ENCODE measurements at places on chromosomes 2 and 18.

DNA sequence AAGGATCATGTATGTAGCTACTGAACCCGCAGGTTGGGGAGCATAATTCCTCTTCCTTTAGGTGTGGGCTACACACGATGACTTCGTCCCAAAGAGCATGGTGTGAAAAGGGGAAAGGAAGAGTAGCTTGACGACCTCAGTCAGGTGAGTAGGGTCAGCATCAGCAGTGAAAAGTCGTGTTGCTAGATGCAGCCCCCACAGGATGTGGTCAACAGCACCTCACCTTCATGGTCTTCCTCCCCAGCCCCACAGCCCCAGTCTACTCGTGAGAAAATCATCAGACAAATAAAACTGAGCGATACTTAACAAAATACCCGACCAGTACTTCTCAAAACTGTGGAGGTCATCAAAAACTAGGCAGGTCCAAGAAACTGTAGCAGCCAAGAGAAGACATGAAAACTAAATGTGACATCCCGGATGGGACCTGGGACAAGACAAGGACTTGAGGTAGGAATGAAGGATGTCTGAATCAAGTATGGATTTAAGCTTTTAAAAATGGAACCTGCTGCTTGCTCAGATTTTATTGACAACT, 77.5 kb upstream of the NFATC1 start:
- DNase-seq, result peak; percentile 9

- no peak for DNase-seq
Measured at GRCh38 chr2:231745303-231746038, 35.6 kb downstream of the PDE6D start.

GRCh38 chr2:18896125-18896764, 306.9 kb upstream of the NT5C1B start:
- DNase-seq, result no peak

GRCh38 chr2:224438726-224439125, 36.8 kb upstream of the FAM124B start:
- no peak for DNase-seq

GRCh38 chr2:239155806-239156480, 244.9 kb downstream of the HDAC4 start:
- no peak for DNase-seq

GRCh38 chr2:239260546-239261327, 140.1 kb downstream of the HDAC4 start:
- DNase-seq, result no peak

GRCh38 chr2:240369801-240370585, 65.5 kb upstream of the GPC1 start:
- no peak for DNase-seq

DNA sequence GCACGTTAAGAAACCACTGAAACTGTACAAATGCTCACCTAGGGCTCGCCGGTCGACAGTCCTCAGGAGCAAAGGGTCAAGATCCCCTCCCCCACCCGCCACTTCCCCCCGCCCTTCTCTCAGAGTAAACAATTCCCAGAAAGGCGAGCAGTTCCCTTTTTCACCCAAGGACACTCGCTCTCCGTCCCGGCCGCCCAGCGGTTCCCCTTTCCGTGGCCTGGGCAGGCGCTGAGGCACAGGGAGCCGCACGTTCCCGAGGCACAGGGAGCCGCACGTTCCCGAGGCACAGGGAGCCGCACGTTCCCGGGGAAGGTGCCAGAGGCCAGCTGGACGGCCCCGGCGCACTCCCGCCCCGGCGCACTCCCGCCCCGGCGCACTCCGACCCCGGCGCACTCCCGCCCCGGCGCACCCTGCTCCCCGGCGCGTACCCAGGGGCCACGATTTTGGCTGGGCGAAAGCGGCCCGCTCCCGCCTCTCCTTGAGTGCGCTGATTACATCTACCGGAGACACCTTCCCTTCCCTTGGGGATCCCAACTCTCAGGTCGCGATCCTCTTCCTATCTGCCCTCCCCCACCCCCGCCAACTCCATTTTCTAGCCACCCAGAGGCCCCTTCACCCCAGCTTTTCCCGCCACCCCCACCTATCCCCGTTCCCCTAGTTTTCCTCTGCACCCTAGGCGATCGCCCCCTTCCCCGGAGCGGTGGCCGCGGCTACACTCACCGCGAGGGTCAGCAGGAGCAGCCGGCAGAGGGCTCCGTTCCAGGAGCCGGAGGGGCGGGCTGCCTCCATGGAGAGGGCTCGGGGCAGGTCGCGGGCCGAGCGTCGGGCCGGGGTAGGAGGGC, 817 bp downstream of the DSC2 start:
- DNase-seq, result no peak

DNA sequence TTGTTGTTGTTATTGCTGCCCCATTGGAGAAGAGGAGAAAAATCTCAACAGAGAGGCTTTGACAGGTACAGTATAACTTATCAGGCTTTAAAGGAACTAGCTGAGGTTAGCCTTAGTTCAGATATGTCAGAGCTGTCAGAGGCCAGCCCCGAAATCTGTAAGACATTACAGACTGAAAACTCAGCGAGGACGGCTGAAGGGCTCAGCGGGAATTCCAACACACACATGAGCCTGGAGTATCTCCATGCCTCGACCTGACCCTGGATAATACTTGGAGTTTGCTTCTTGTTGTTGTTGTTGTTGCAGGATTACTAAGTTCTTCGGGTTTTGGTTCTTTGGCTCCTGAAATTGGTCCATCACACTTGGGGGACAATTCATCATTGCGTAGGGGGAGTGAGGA, 166.9 kb downstream of the MIB1 start:
- no peak for DNase-seq

DNA sequence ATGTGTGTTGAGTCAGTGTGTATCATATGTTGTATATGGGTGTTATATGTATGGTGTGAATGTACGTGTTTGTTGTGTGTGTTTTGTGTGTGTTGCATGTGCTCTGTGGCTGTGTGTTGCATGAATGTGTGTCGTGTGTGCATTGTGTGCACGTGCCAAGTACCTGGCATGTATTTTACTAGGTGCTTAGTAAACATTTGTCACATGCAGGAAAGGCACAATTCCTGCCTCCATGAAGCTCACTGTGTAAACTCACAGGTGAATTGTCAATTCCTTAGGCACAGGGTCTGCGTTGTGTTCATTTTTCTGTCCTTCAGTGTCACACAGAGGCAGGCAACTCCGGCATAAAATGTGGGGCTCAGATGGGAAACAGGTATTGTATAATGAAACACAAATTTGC, 22.3 kb upstream of the IL1R1 start:
- DNase-seq, result no peak

DNA sequence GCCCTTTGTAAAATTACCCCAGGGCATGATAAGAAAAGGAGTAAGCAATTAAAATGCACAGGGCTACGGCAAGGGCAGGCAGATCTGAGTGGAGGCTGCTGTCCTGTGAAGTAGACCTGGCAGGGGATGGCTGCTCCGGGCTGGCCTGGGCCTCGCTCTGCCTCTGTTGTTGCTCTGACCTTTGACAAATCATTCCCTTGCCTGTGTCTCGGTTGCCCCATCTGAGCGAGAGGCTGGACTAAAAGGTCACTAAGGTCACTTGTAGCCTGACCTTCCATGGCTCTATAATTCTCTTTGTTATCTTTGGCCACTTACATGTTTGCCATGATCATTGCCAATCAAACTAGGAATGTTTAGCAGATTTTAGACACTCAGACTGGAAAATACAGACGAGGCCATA, 118.1 kb downstream of the KLHL29 start:
- no peak for DNase-seq

- DNase-seq, result no peak
Measured at GRCh38 chr2:120819720-120820210, 84.1 kb downstream of the GLI2 start.

DNA sequence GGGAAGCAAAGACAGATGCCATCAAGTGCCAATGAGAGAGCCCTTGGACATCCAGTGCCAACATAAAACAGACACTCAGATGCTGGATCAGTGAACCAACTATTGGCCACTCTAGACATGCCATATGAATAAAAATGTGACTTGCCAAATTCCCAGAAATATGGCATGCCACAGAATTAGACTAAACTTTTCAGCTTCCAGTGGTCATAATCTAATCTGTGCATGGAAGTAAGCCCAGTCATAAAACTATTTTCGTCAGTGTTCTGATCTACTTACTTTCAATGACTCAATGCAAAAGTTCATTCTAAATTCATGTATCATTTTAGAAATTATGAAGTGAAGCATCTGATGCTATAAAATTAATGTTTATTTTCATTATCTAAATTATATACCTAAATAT, 1506.2 kb upstream of the NXPH2 start:
- DNase-seq, result no peak

GRCh38 chr18:77081390-77081778, 51.2 kb downstream of the MBP start:
- DNase-seq, result no peak

DNA sequence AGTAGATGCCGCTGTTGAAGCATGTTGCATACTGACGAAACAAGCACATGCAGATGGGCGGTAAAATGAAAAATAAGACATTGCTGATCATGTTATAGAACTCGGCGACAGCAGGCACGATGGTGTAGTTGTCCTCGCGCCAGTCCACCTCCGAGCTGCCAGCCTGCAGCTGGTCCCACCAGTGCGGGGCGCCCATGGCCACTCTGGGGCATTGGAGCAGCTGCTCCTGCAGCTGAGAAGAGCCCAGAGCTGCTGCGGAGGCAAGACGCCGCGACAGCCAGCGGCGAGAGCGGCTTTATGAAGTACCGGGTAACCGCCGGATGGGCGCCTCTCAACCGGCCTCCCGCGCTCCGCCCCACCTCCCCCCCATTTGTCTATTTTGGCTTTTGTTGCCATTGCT, 32.6 kb upstream of the ADAM23 start:
- DNase-seq, result no peak

DNA sequence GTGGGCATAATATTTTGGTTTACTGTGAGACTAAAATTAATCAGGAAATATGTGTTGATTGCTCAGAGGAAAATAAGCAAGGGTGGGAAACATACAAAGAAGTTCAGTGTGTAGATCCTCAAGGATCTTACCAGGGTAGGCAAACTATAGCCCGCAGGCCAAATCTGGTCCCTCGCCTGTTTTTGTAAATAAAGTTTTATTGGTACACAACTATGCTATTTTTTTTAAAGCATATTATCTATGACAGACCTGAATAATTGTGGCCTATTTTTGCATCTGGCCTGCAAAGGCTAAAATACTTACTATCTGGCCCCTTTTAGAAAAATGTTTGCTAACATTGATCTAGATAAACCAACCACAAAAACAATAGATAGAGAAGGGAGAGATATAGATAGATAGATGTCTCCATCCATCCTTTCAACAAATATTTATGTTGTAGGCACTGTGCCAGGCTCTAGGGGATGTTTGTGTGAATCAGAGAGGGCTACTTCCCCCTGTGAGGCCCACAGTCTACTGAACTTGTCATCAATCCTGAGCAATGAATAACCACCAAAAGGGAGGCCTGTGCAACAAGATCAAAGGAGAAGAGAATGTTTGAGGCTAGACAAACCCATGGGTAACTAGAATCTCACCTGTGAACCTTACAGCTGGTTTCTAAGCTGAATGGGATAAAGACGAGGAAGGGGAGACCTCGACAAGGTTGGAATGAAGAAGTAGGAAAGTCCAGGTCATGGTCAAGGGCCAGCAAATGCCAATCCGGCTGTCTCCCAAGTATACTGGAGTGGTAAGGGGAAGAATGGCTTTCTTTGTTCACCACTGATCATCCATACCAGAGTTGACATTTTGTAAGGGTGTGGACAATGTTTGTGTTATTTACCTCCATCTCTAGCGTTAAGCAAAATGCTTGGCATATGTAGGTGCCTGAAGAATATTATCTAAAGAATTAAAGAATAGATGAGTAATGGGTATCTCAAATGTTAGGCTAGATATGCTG, 23.6 kb downstream of the ALPK2 start:
- DNase-seq, result peak; percentile 44

DNA sequence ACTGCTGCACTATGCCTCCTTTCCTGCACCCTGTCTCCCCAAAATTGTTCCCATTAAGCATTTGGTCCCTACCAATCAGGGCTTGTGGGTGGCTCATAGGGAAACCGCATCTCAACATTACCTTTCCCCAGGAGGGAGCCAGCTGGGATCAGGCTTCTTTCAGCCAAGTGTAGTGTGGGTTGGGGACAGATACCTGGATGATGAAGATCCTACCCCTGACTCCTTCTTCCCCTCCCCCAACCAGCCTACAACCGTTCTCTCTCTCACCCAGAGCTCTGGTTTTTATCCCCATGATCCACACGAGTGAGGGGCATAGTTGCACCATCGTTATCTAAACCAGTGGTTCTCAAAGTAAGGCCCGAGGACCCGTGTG, 40.0 kb downstream of the ACOXL start:
- no peak for DNase-seq

DNA sequence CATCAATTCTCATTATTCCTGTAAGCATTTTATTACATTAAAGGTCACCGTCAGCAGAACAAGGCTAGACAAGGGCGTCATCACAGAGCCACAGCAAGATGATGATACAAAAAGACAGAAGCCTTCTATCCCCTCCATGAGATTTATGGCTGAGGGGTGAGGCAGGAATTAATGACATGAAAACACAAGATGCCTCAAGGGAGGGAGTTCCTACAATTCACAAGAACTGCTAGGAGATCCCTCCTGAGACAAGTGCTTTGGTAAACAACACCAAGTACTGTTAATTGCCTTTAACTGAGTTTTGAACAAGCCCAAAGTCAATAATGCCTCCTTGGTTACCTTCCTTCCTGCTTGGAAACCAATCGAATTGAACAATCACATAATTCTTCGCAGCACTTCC, 14.1 kb downstream of the ADD2 start:
- no peak for DNase-seq

- DNase-seq, result no peak
Measured at GRCh38 chr2:111900859-111901258, 2.5 kb downstream of the MERTK start.

DNA sequence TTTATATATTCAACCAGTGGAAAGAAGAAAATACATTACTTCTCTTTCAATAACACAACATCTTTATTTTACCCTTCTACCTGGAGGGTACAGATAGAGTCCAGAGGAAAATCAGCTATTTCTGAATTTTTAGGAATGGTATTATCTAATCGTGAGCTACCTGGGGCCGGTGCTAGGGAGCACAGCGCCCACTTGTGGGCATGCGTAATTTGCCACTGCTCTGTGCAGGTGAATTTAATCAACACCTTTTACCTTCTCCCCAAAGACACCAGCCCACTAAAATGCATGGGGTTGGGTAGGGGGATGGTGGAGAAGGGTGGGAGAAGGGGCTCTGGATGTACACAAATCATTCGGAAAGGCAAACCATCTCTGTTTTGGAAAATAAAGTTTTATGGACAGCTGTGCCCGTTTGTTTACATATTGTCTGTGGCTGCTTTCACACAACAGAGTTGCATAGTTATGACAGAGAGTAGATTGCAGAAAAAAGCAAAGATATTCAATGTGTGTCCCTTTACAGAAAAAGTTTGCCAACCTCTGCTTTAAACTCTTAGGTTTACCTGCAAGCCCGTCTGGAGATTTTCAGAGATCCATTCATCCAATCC, 51.5 kb upstream of the DCC start:
- no peak for DNase-seq

DNA sequence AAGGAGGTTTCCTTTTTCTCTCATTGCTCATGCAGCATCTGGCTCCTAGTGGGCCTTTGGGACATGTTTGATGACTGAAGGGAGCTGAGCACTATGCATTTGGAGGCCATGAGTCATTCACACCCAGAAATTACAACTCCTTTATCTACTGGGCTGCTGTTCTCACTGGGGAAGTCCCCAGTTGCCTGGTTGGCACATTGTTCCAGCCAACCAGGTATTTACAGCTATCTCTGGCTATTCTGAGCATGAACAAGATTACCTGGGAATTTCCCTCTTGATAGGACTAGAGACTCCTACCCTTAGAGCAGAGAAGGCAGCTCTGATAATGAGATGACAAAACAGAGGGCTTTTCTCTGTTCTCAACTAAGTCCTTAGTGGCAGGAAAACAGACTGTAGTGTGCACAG, 206.5 kb downstream of the SETBP1 start:
- DNase-seq, result peak; percentile 18
